T-helper 2 cell (primary cell): ENCODE measurements at places on chromosomes 16 and 17.

DNA sequence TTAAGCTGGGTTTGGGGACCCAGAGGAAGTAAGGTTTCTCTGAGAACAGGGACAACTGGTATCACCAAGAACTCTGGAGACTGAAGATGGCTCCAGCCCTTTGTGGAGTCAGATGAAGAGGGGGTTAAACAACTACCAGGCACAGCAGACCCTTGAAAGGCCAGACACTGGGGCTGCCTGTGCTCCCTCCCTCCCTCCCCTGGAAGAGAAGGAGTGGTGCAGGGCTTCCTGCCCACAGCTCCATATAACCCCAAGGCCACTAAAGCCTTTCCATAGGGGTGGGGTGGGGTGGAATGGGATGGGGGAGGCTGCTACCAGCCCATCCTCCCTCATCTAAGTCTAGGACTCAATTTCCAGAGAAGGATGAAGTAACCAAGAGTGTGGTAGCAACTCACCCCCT is 66.7 kb downstream of the CCDC182 start:
- DNase-seq = no peak

- no peak for DNase-seq
Measured at GRCh38 chr17:60455378-60455777, 33.1 kb downstream of the CHCT1 start.

GRCh38 chr16:14608111-14608566 is 21.9 kb downstream of the PARN start:
- no peak for DNase-seq

GRCh38 chr16:22035153-22035552 is 27.2 kb downstream of the MOSMO start:
- DNase-seq = peak; percentile 30

DNA sequence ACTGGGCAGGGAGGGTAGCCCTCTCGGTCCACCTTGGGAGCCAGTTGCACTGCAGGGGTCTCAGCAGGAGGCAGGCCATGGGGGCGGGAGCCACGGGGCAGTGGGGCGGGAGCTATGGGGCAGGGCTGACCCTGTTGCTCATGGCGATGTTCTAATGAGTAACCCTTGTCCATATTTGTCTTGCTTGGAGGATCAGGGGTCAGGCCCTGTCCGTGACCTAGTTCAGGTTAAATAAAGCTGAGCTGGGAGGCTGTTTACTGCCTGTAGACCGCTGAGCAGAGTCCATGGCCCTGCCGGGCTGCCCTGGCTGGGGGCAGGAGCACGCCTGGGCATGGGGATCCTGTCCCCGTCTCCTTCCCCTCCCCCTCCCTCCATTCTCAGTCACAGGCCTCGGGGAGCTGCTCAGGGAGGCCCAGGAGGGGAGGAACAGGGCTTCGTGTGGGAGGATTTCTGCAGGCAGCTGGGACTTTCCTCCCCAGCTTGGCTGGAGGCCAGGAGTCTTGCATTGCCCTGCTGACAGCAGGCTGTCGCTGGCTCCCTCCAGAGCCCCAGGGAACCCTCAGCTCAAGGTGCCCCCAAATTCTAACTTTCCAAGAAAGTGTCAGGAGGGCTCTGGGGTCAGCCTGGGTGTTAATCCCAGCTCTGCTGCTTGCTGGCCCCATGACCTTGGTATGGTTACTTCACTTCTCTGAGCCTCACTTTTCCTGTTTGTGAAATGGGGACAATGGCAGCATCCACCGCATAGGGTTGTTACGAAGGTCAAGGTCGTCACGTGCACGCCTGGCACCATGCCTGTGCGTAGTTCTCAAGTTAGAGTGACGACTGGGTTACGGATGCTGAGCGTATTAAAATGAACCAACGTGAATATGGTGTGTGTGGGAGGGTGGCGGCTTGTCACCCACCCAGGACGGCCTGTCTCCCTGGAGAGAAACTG is 6.1 kb upstream of the SERPINF2 start:
- no peak for DNase-seq

DNA sequence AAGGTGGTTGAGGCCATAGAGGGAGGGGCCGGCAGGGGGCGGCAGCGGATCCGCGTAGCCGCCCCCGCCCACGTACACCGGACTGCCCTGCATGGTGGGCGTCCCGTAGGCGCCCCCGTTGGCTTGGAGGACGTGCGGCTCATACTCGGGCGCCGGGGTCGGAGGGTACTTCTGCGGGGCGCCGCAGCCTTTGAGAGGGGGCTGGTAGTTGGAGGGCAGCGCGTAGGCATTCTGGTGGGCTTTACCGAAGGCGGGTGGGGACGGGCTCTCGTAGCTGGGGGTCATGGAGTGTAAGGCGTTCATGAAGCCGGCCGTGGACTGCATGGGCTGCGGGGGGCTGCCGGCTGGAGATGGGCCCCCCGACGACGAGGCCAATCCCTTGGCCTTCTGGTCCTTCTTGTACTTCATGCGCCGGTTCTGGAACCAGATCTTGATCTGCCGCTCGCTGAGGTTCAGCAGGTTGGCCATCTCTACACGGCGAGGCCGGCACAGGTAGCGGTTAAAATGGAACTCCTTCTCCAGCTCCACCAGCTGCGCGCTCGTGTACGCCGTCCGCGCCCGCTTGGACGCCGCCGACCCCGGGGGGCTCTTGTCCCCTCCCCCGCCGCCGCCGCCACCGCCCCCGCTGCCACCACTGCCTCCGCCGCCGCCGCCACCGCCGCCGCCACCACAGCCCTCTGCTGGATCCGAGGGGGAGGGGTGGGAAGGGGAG is 5.7 kb upstream of the HOXB2 start:
- DNase-seq = no peak

- no peak for DNase-seq
Measured at GRCh38 chr16:19595043-19595767, 39.7 kb downstream of the VPS35L start.

GRCh38 chr16:53598511-53599275 is 95.7 kb upstream of the AKTIP start:
- peak; percentile 10 for DNase-seq

DNA sequence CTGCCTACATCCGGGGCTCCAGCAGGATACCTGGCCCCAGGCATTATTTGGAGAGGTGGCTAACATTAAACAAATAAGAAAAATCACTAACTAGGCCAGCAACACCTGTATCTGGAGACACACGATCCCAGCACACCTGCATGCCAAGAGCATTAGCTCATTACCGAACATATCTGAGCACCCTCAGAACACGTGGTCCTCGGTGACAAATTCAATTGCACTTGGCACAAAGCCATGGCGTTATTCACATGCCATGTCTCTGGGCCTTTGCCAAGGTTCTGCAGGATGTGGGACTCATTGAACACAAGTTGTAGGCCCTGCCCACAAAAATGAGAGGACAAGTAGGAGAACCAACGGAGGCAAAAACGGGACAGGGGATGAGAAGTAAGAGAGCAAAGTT is 552.3 kb downstream of the TOX3 start:
- no peak for DNase-seq

GRCh38 chr17:19787733-19788357 is 39.7 kb upstream of the ALDH3A1 start:
- no peak for DNase-seq

GRCh38 chr16:4351880-4352279 is 759 bp upstream of the PAM16 start:
- no peak for DNase-seq

- no peak for DNase-seq
Measured at GRCh38 chr16:16143038-16143763, 80.1 kb downstream of the ABCC6 start.

GRCh38 chr17:17887752-17888304 is 51.0 kb upstream of the SREBF1 start:
- no peak for DNase-seq
